ENCODE measurements at places on chromosomes 12 and 14. TPM values are rescaled to one million over a fixed set of nuclear protein-coding genes. Genes with fewer than 3 reads are reported as not detected.

Gene NFATC4
- 0.67 TPM for total RNA-seq

Gene POTEM
- total RNA-seq = not detected

Gene PAN2
- 14.8 TPM for total RNA-seq

Gene MUCL1
- total RNA-seq = not detected

Gene GABARAPL1
- total RNA-seq = 40.2 TPM

Gene AMN
- total RNA-seq = 0.21 TPM

Gene DAO
- total RNA-seq = not detected

Gene PACS2
- total RNA-seq = 28.5 TPM

Gene ARHGAP9
- total RNA-seq = 0.22 TPM

Gene PRR4
- 1.9 TPM for total RNA-seq

Gene EFS
- not detected for total RNA-seq

Gene C12orf60
- 0.95 TPM for total RNA-seq

Gene VRTN
- not detected for total RNA-seq

Gene ENDOU
- not detected for total RNA-seq

Gene GPRC5D
- not detected for total RNA-seq

Gene SLC25A29
- total RNA-seq = 9.7 TPM
